Activated T-cell treated with anti-CD3 and anti-CD28 coated beads, Interleukin-2, amount 50 U/mL, for 72 hours (primary cell): ENCODE measurements at places on chromosomes 7 and 10. TPM values are rescaled to one million over a fixed set of nuclear protein-coding genes. Genes with fewer than 3 reads are reported as not detected.

DNA sequence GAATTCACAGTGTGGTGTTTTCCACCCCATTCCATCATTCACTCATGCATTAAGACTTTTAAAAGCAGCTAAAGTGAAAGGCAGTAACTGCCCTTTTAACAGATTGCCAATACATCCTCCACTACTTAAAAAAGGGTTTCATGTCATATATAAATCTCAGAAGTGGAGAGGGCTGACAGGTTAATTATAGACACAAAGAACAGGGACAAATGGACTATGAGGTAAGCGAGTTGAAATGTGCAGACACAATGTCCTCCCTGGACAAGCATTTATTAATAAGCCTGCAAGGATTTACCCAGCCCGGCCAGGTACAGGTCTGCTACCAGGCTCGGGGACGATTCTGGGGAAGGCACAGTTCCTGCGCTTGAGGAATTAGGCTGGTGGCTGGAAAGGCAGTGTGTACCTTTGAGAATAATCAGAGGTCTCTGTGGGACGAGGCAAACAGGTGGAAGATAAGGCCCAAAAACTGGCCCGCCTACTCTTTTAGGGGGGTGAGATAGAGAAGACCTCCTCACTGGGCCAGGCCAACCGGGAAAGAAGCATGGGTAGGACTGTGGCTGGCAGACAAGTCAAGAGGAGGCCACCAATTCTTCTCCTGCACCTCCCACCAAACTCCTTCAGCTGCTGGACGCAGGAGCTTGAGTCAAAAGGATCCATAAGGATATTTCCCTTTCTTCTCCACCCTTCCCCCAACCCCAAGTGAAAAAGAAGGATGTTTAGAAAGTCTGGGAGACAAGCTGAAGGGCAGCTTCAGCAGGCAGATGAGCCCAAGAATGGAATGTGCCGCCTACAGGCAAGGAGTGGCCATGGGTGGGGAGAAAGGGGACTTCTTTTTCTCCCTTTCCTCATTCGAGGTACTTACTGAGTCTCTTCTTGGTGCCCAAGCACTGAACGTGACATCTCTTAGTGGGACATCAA is 1.5 kb downstream of the PDLIM1 start:
- H3K36me3 ChIP-seq: no peaks in the 10 kb centered on the region
- H3K27ac ChIP-seq: no peak overlapping the region
- peak overlapping the region; percentile 24 for H3K4me3 ChIP-seq
- H3K27me3 ChIP-seq: peaks cover 54% of the 10 kb centered on the region
- DNase-seq: no peak

GRCh38 chr10:29947701-29948060 is 111.7 kb downstream of the JCAD start:
- H3K36me3 ChIP-seq: no peaks in the 10 kb centered on the region
- H3K27ac ChIP-seq: no peak overlapping the region
- H3K4me3 ChIP-seq: no peak overlapping the region
- DNase-seq: no peak
- peaks cover 13% of the 10 kb centered on the region for H3K27me3 ChIP-seq

- no peak for DNase-seq
- peaks cover 6% of the 10 kb centered on the region for H3K36me3 ChIP-seq
- H3K4me3 ChIP-seq: no peak overlapping the region
- no peak overlapping the region for H3K27ac ChIP-seq
- no peaks in the 10 kb centered on the region for H3K4me1 ChIP-seq
- H3K27me3 ChIP-seq: peaks cover 14% of the 10 kb centered on the region
Observed at GRCh38 chr10:103861505-103861904, 6.1 kb upstream of the SH3PXD2A start.

DNA sequence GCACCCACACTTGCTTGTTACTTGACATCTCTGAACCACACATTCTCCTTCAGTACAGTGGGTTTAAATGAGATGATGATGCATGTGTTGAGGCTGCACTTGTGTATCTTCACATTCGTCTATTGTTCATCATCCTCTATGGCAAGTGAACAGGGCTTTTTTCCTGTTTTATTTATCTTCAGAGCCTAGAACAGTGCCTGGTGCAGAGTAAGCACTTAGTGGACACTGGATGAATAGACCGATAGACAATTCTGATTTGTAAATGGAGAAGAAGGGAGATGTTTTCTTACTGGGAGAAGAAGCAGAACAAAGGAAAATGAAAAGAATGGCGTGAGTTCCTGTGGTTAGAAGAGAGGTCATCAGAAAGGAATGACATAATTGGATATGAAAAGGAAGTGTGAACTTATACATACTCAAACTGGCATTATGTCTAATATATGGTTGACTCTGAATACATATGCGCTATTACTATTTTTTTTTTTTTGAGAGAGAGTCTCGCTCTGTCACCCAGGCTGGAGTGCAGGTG is 99.7 kb downstream of the AVL9 start:
- H3K27me3 ChIP-seq: peaks cover 13% of the 10 kb centered on the region
- no peak for DNase-seq
- H3K27ac ChIP-seq: no peak overlapping the region
- H3K36me3 ChIP-seq: peaks cover 5% of the 10 kb centered on the region
- H3K4me1 ChIP-seq: no peaks in the 10 kb centered on the region

GRCh38 chr10:31280972-31281371 is 38.0 kb upstream of the ZEB1 start:
- H3K4me3 ChIP-seq: no peak overlapping the region
- peaks cover 2% of the 10 kb centered on the region for H3K36me3 ChIP-seq
- no peak for DNase-seq
- H3K27me3 ChIP-seq: peaks cover 14% of the 10 kb centered on the region

- DNase-seq: peak; percentile 41
- H3K4me1 ChIP-seq: no peaks in the 10 kb centered on the region
- H3K4me3 ChIP-seq: no peak overlapping the region
Observed at GRCh38 chr10:104209575-104210198, 22.5 kb downstream of the CFAP43 start.

DNA sequence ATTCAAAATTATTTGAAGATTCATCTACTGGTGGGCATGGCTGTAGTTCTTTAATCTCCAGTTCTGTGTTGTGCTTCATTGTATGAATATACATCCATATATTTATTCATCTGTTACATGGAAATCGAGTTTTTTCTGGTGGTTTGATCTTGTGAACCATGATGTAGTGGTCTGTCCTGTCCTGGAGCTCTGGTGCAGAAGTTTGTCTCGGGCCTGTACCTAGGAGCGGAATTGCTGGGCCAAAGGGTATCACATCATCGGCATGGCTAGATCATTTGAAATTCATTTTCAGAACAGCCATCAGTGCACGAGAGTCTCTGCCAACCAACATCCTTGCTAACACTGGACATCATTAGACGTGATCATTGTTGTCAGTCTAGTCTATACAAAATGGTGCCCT is 107.0 kb downstream of the ELFN1 start:
- H3K27me3 ChIP-seq: peaks cover 8% of the 10 kb centered on the region
- no peak overlapping the region for H3K27ac ChIP-seq
- no peak for DNase-seq
- H3K4me1 ChIP-seq: no peaks in the 10 kb centered on the region

DNA sequence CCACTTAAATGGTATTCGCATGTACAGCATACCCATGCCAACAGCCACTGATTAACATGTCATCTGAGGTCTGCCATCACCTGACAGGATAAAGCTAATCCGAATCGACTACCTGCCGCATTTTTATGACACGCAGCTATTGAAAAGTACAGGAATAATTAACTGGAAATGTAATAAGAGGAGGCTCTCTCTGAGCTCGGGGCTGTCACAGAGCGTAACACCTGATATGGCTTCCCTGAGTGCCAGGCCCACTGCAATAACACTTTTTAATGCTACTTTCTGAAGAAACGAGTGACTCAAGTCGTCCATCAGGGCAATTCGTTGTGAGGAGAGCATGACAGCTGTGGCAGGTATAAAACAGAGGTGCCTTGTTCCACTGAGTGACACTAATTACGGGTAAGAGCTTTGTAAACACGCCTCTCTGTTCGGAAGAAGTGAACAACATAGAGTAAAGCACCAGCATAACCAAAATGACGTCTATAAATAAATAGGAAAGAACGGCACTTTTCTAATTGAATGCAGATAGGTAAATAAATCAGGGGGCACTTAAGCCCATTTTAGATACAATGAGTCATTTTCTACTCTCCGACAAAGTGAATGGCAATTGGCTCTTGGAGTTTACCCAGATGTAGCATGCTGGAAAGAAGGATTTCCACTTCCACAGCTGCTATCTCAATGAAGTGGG is 56.5 kb upstream of the CREB5 start:
- H3K27ac ChIP-seq: no peak overlapping the region
- H3K4me3 ChIP-seq: no peak overlapping the region
- H3K4me1 ChIP-seq: peaks cover 7% of the 10 kb centered on the region
- H3K36me3 ChIP-seq: no peaks in the 10 kb centered on the region
- peaks cover 18% of the 10 kb centered on the region for H3K27me3 ChIP-seq
- DNase-seq: no peak

Gene HGF
- not detected for total RNA-seq

GRCh38 chr7:36746347-36746746 is 22.1 kb upstream of the AOAH start:
- H3K36me3 ChIP-seq: no peaks in the 10 kb centered on the region
- no peak for DNase-seq
- no peak overlapping the region for H3K27ac ChIP-seq
- no peak overlapping the region for H3K4me3 ChIP-seq

DNA sequence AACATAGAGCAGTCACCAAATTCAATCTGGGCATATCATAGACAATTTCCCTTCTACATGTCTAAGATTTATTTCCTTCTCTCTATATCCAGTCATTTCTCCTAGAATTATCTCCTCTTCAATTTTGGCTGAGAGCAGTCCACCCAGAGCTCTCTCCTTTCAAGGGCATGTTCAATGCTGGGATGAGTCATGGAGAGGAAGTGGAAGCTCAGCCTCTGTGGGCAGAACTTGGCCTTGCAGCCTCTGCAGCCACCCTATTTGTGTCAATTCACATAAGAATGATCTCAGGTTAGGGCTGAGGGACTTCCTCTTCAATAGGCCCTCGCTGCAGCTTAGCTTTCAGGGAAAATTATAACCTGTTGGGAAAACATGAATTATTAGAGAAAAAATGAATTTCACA is 560.8 kb downstream of the POM121L12 start:
- DNase-seq: no peak
- H3K4me3 ChIP-seq: no peak overlapping the region
- H3K27ac ChIP-seq: no peak overlapping the region
- H3K27me3 ChIP-seq: no peaks in the 10 kb centered on the region

Gene LBX1
- total RNA-seq: not detected

DNA sequence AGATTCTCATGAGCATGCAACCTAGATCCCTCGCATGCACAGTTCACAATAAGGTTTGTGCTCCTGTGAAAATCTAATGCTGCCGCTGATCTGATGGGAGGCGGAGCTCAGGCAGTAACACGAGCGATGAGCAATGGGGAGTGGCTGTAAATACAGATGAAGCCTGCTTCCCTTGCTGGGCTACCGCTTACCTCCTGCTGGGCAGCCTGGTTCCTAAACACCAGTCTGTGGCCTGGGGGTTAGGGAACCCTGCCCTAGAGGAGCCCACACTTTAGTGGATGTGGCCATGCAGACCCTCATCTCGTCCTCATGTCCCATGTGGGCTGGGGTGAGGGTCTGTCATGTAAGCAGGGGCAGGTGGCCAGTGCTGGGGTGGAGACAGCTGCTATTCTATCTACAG is 417.6 kb downstream of the GLRX3 start:
- no peaks in the 10 kb centered on the region for H3K27me3 ChIP-seq
- H3K27ac ChIP-seq: no peak overlapping the region
- H3K4me1 ChIP-seq: no peaks in the 10 kb centered on the region
- no peaks in the 10 kb centered on the region for H3K36me3 ChIP-seq
- DNase-seq: no peak
- no peak overlapping the region for H3K4me3 ChIP-seq

Gene NCOA4
- total RNA-seq: 112 TPM

Gene ANKRD61
- not detected for total RNA-seq

GRCh38 chr10:8951440-8952089 is 897.1 kb downstream of the GATA3 start:
- H3K36me3 ChIP-seq: no peaks in the 10 kb centered on the region
- H3K27ac ChIP-seq: peak overlapping the region; percentile 30
- DNase-seq: no peak

DNA sequence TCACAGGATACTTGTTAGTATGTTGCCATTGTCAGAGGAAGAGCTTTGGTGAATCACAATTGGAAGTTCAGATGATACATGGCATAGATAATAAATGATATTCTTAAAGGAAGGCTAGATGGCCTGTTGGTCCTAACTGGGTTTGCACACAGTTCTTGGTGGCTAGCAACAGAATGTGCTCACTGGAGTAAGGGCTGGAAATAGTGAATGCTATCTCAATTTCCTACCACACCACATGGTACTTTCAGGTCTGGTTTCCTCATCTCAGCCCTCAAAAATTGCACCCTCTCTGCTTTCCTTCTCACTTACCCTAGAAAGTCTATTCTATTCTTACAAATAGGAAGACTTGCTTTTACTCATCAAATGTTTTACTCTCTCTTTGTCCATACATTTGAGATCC is 622.5 kb downstream of the ANKRD7 start:
- H3K27me3 ChIP-seq: no peaks in the 10 kb centered on the region
- no peak for DNase-seq
- no peaks in the 10 kb centered on the region for H3K4me1 ChIP-seq
- H3K27ac ChIP-seq: no peak overlapping the region
- no peaks in the 10 kb centered on the region for H3K36me3 ChIP-seq
- no peak overlapping the region for H3K4me3 ChIP-seq

- H3K4me3 ChIP-seq: no peak overlapping the region
- peaks cover 25% of the 10 kb centered on the region for H3K27me3 ChIP-seq
- H3K4me1 ChIP-seq: no peaks in the 10 kb centered on the region
Observed at GRCh38 chr7:47093320-47094234, 488.3 kb downstream of the TNS3 start.

Gene ATG9B
- total RNA-seq: 10.1 TPM

GRCh38 chr10:129898706-129899268 is 65.3 kb downstream of the EBF3 start:
- peaks cover 27% of the 10 kb centered on the region for H3K27me3 ChIP-seq
- no peaks in the 10 kb centered on the region for H3K36me3 ChIP-seq
- no peak overlapping the region for H3K4me3 ChIP-seq
- no peak overlapping the region for H3K27ac ChIP-seq

Gene SLC16A9
- 0.19 TPM for total RNA-seq

Gene PLXNA4
- 0.99 TPM for total RNA-seq

- no peak for DNase-seq
- H3K4me3 ChIP-seq: peak overlapping the region; percentile 88
- no peak overlapping the region for H3K27ac ChIP-seq
- H3K27me3 ChIP-seq: peaks cover 43% of the 10 kb centered on the region
- no peaks in the 10 kb centered on the region for H3K36me3 ChIP-seq
Observed at GRCh38 chr10:71965623-71966022, 1.4 kb downstream of the CHST3 start.

DNA sequence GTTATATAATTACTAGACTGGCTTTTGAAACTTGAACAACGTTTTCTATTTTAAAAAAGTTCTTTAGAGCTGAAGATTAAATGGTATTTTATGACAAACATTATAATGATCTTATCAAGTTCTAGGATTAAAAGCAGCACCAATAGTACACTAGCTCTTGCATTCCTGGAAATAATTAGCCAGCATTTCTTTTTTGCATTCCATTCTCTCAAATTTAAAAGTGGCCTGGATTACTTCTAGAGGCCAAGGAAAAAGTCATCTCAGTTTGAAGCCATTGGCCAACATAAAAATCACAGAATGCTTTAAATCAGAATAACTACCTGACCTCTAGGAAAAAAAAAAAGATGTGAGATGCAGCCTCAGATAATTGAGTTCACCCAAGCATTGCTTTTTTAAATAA is 1326.4 kb upstream of the SORCS1 start:
- DNase-seq: no peak
- H3K4me3 ChIP-seq: no peak overlapping the region
- H3K27ac ChIP-seq: no peak overlapping the region

GRCh38 chr10:81603106-81603620 is 271.8 kb upstream of the NRG3 start:
- H3K36me3 ChIP-seq: no peaks in the 10 kb centered on the region
- H3K4me1 ChIP-seq: no peaks in the 10 kb centered on the region
- no peak for DNase-seq
- no peak overlapping the region for H3K4me3 ChIP-seq
- no peaks in the 10 kb centered on the region for H3K27me3 ChIP-seq
